ENCODE measurements at places on chromosomes 5 and 9.

DNA sequence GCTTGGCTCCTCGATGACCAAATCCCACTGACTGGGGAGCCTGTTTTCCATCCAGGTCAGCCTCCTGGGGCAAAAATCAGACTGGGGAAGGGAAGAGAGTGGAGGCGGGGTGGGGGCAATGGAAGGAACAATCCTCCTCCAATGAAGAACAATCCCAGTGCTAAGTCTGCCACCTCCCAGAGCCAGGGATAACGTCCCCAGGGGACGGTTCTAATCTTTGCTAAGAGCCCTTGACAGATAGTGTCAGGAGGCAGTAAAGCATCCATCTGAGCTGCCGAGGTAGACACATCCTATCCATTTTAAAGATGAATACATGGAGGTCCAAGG lies 298.5 kb upstream of the MSX2 start:
- no peak for DNase-seq

- DNase-seq: no peak
Measured at GRCh38 chr5:76663573-76663972, 40.4 kb upstream of the F2RL2 start.

GRCh38 chr5:112186401-112186990 lies 232.6 kb downstream of the EPB41L4A start:
- DNase-seq: no peak

DNA sequence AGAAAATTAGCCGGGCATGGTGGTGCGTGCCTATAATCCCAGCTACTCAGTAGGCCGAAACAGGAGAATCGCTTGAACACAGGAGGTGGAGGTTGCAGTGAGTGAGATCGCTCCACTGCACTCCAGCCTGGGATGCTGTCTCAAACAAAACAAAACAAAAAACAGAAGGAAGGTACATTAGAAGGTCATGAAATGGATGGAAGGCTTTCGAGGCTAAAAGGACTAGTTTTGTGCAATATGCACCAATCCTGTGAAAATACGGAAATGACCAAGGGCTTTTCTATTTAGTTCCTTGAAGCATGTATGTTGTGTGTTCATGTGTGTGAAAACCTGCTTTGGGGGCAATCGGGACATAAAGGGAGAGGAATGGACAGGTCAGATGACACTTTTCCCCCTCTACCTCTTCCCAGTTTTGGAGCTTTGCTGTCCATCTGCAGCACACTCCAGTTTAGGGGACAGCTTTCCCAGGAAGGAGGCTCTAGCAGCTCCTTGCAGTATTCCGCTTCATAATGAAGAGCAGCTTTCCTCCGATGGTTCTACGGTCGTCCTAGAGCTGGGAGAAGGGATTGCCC lies 15.0 kb downstream of the SPRY4 start:
- no peak for DNase-seq

- DNase-seq: no peak
Measured at GRCh38 chr9:124600407-124600806, 93.2 kb upstream of the NR5A1 start.

GRCh38 chr9:81108391-81108790 lies 581.0 kb downstream of the TLE1 start:
- DNase-seq: no peak

- no peak for DNase-seq
Measured at GRCh38 chr5:75521195-75521594, 9.5 kb downstream of the POLK start.

DNA sequence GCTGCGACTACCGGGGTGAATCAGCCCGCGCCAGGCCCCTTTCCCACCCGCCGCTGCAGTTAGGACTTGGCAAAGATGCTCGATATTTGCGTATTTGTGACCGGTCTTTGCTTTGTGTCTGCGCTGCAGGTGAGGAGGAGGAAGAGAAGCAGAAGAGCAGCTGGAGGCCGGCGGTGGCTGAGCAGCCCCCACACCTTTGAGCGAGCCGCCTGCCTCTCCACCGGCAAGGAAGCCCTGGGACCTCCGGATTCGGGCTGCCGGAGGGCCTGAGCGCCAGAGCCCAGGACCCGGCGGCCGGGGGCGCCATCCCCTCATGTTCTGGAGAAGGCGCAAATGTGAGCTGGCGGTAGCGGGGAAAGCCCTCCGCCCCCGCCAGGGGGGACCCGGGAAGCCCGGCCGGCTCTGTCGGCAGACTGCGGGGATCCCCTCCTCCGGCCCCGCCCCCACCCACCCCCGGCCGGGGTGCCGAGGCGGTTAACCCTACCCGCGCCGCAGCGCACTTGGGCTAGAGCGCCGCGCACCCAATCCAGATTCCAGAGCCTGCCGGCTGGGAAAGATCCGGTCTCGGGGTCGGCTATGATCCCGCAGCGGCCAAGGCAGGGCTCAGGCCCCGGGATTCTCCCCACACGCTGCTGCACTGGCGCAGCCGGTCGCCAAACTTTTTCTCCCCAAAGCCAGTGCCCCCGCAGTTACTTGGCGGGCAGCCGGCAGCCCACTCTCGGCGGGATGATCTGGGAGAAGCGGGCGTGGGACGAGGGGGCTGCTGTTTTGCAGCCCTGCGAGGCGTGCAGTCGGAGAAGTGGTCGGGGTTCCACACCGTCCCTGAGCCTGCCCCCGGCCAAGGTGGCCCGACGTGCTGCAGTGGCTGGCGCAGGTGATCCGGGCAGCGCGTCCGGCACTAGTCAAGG lies 800 bp upstream of the KCNN2 start:
- no peak for DNase-seq

GRCh38 chr5:139849942-139850341 lies 54.3 kb downstream of the PSD2 start:
- no peak for DNase-seq

- no peak for DNase-seq
Measured at GRCh38 chr5:16066810-16067209, 112.8 kb downstream of the MARCHF11 start.

DNA sequence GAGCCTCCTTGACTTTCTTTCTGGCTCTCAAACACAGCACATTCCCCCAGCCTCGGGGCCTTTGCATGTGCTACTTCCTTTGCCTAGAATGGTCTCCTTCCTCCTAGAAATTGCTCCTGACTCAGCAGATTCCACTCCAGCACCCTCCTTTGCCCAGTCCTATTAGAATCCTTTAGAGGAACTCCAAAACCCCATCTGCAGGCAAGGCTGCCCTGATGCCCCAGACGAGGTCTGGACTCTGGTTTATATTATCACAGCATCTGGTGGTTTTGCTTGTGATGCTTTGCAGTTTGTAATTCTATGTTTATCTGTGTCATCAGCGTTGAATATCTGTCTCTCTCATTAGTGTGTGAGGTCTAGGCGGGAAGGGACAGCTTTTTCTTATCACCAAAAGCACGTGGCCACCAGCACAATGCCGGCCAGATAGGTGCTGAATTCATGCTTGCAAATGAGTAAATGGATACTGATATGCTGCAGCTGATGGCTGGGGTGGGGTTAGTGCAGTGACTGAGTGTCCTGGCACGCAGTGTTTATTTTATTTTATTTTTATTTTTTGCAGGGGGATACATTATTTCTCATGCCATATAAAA lies 30.0 kb upstream of the ANKH start:
- DNase-seq: no peak

DNA sequence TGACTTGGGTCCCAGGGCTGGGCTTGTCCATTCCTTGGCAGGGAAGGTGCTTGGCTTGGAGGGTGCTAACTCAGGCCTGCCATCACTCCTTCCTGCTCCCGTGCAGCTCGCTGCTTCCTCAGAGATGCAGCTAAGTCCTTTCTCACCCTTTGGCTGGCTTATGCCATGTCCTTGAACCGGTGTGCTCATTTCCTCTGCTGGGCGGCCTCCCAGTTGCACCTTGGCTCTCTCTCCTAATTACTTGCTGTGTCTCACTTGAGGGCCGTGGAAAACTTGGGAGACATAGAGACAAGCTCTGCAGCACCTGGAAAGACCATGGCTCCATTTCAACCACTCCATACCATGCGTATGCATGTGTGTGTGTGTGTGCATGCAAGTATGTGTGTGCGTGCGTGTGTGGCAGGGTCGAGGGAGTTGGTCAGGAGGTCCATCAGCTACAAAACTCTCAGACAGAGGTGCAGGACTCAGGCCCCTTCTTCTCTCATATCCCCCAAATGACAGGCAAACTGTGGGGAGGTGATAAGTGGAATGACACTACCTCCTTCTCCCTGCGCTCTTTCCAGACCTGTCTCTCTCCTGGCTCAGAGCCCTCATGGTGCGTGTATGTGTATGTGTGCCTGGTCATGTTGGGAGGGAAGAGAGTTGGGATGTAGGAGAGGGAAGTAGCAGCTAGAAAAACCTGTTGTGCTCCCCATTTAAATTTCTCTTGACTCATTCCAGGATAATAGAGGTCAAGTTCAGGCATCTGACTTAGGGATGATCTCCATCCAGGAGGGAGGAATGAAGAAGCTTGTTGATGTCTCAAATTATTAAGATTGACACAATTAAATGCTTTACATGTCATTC lies 17.6 kb upstream of the MTMR12 start:
- DNase-seq: no peak

GRCh38 chr5:71809446-71809845 lies 90.4 kb downstream of the CARTPT start:
- DNase-seq: no peak

DNA sequence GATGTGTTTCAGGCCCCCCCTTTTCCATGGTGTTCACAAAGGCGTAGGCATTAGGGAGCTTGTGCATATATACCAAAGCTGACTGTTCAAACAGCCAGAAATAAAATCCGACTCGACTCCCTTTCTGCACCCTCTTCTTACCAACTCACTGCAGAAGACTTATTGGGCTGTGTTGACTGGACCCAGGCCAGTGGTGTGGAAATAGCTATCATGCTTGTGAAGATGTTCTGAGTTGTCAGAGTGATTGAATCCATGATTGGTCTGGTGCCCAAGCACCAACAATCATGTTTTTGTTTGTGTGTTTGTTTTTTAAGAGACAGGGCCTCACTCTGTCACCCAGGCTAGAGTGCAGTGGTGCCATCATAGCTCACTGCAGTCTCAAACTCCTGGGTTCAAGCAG lies 21.6 kb downstream of the TJP2 start:
- no peak for DNase-seq

DNA sequence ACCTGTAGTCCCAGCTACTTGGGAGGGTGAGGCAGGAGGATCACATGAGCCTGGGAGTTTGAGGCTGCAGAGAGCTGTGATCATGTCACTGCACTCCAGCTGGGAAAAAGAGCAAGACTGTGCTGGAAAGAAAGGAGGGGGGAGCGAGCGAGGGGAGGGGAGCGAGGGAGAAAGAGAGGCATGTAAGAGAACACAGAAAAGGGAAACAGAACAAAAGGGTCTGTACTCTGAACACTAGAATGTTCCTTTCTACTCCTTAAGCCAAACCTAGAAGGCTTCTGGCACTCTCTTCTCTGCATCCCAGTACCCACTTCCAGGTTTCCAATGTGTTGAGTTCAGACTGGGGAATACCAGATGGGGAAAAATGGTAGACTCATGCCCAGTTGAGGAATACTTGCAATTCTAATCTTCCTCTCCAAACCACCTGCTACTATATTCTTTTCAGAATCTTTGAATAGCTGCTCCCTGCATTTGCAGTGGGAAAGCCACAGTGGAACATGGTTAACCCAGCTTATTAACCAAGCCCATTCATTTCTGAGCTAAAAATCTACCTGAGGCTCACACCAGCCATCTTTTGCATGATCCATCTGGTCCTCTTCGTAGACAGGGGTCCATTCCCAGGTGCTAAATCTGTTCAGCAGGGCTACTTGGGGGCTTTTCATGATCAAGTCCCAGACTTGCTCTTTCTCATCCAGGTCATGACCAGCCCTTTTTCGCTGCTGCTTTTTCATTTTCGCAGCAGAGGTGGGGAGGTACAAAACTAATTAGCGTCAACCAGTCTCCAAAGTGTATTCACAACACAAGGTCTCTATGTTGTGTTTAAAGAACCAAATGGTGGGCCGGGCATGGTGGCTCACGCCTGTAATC lies 34.9 kb downstream of the SEMA4D start:
- no peak for DNase-seq

- no peak for DNase-seq
Measured at GRCh38 chr5:171258737-171259415, 50.2 kb upstream of the TLX3 start.

- no peak for DNase-seq
Measured at GRCh38 chr9:94157050-94157801, 73.0 kb downstream of the PTPDC1 start.

- no peak for DNase-seq
Measured at GRCh38 chr5:139246394-139246793, 47.1 kb upstream of the MATR3 start.

DNA sequence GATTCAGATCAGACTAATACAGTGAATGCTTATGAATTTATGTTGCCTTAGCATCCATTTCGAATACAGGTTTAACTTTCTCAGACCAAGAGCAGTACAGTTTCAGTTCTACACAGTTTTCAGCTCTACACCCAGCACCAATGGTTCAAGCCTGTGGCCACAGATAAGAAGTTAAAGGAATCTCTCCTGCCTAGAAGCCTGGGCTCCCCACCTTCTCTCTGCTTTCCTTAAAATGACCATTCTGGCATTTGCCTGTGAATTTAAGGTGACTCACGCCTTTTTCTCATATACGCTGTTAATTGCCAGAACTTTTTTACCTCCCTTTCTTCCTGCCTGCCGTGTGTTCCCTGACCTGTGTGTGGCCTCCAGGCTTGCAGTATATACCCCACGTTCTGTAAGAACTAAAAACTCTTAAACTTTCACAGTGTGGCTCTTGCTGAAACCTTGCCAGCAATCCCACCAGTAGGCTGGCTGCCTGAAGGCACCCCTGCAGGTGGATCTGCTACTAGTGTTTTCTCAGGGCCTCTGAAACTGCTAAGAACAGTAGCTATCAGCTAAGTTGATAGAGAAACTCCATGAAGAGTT lies 692.8 kb upstream of the CDH18 start:
- no peak for DNase-seq

DNA sequence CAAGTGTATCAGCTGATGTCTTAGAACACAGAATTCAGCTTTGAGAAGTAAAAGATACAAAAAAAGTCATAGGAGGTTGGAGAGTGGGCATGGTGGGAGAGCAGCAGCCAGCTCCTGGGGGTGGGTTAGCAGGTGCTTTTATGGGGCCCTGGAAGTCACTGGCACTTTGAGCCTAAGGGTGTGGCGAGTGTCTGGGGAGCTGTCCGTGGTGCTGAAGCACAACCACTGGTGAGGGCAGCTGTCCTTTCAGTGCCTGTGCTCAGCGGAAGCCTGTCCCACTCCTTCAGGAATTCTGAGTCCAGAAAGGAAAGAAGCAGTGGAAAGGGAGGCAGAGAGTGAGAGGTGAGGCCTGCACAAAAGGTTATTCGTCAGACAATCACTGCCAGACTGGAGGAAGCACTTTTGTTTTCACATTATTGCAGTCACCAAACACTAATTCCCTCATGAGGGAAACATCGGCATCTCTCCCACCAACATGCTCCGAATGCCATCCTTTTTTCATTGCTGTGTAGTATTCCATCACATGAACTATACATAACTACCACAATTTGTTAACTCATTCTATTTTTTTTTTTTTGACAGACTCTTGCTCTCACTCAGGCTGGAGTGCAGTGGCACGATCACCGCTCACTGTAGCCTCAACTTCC lies 59.4 kb upstream of the RAPGEF1 start:
- no peak for DNase-seq

DNA sequence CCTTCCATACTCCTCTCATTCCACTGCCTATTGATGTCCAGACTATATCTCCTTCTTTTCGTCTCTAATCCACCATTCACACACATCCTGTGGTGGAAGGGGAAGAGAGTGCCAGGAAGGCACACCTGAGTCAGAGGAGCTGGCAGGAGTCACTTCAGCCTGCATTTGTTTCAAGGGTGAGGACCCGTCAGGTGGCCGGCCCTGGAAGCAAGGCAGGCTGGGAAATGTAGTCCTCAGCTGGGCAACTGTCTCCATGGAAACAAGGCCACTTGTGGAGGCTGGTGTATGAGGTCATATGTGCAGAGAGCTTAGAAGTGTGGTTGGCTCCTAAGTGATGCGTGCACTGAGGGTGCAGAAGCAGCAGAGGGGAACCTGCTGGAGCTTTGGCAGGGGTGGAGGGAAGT lies 278.4 kb downstream of the NSG2 start:
- no peak for DNase-seq
